ENCODE measurements at places on chromosomes 5 and 9.

DNA sequence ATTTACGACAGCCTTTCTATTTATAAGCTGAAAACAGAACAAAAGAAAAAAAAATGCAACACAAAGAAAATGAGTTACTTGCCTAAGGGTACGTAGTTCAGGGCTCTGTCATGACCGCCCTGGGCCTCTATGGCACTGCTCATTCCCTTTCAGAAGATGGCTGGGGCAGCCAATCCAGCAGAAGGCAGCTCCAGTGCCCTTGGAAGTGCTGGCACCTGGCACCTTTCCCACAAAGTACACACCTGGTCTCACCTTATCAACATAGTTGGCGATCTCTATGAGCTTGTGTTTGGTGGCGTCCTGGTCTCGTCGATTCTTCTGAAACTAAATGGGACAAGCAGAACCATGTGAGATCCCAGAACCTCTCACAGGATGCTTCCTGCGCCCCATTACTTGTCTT lies 53.2 kb downstream of the NIPAL4 start:
- DNase-seq = no peak

DNA sequence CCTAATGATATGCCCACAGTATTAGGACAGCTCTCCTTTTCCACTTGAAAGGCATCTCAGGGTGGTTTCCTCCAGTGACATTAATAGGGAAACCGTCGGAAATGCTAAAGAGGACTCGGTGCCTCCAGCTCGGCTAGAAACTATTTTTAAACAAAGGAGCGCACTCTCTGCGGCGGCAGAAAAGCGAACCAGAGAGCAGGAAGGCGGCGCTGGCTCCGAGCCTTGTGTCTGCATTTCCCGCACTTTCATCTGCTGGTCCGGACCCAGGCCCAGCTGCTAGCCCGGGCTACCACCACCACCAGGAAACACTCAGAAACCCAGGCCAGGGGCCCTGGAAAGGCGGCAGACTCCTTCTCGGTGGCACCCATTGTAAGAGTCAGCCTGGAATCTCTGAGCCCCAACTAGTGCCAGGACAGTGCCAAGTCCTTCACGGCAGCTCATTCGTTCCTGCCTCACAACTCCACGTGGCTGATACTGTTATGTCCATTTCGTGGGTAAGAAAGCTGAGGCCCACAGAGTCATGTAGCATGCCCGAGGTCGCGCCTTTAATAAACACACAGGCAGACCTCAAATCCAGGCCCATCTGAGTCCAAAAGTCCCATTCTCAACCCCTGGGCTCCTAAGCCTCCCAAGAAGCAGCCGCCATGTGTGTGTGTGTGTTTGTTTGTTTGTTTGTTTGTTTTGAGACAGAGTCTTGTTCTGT lies 73.9 kb downstream of the VAV2 start:
- no peak for DNase-seq

DNA sequence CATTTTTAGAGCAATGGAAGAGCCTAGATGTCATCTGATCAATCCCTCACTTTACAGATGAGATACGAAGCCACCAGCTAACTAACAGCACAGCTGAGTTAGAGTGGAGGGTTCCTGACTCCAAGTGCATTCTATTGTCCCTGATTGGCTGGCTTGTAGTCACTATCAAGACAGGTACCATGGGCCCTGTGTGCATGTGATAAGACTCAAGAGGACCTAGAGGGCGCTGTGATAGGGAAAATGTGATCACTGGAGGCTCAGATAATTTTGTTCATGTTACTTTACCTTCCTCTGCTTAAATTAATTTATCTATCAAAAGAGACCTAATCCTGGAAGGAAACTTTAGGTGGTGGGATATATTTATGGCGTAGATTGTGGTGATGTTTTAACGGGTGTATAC lies 19.5 kb upstream of the SNAPC3 start:
- DNase-seq = no peak

GRCh38 chr9:135222881-135223760 lies 135.7 kb downstream of the OLFM1 start:
- no peak for DNase-seq

GRCh38 chr5:26622947-26623346 lies 415.4 kb downstream of the CDH9 start:
- no peak for DNase-seq

All from stimulated activated CD8-positive, alpha-beta memory T cell treated with anti-CD3 and anti-CD28 coated beads, Interleukin-2, amount 100 ng/mL, for 1 hour (primary cell).